ENCODE measurements at places on chromosomes 3 and 15. TPM values are rescaled to one million over a fixed set of nuclear protein-coding genes. Genes with fewer than 3 reads are reported as not detected.

PLA2G4E gene
- not detected for total RNA-seq

PTX3 gene
- 602 TPM for total RNA-seq

GOLGA6L10 gene
- total RNA-seq = 1.8 TPM

NR2E3 gene
- 0.57 TPM for total RNA-seq

LMAN1L gene
- not detected for total RNA-seq

TRH gene
- not detected for total RNA-seq

MESP2 gene
- total RNA-seq = not detected

CMTM8 gene
- not detected for total RNA-seq

REC114 gene
- not detected for total RNA-seq

DOCK3 gene
- 0.22 TPM for total RNA-seq

RTF1 gene
- total RNA-seq = 27.5 TPM
